Stimulated activated CD4-positive, alpha-beta T cell treated with anti-CD3 and anti-CD28 coated beads, Interleukin-15, amount 100 ng/mL, for 48 hours (primary cell): ENCODE measurements at places on chromosomes 16 and 17.

- DNase-seq, result no peak
These were observed 128.5 kb downstream of the CA10 start for GRCh38 chr17:52030052-52030451.

DNA sequence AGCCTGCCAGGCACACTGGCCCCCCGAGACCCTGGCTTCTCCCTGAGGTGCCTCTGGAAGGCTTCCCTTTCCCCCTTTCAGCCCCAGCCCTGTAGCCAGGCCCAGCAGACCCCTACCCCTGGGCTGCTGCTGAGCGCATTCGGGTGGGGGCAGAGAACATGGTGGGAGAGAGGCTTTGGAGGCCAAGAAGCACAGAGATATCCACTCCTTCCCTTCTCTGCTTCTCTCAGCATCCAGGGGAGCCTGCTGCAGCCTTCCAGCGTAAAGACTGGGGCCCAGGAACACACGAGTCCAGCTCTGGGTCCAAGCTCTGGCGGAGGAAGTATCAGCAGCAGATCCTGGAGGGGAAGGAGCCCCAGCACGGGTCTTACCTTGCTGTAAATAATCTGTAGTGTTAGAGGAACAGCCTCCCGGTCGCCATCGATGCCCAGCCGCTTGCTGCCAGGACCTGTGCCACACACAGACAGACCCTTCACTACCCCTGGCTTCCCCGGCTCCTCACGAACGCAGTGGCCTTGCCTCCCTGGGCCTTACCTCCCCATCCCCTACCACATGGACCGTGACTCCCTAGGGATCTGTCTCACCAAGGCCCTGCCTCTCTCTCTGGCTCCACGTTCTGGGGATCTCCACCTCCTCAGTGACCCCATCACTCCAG lies 17.0 kb upstream of the PIK3R6 start:
- DNase-seq, result no peak

DNA sequence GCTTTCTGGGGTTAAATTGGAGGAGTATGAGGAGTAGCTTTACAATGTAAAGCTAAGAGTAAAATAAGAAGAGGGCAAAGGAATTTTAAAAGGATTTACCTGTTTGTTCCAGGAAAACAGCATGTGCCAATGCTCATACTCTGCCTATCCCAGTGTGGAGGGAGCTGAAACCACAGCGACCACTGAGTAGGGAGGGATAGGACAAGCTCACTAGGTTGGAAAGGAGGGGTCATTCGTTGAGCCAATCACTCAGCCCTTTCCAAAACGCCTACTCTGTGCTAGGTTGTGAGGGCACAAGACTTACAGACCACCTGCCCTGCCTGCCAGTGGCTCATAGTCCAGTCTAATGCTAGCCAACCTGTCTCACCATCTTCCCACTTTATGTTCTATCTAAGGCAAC lies 1.1 kb upstream of the DNAJC7 start:
- DNase-seq, result no peak

- DNase-seq, result no peak
These were observed 91.2 kb upstream of the TNRC6C start for GRCh38 chr17:77867308-77867781.

GRCh38 chr17:10932938-10933337 lies 95.1 kb upstream of the PIRT start:
- no peak for DNase-seq

GRCh38 chr17:78828470-78829185 lies 12.0 kb downstream of the USP36 start:
- no peak for DNase-seq

DNA sequence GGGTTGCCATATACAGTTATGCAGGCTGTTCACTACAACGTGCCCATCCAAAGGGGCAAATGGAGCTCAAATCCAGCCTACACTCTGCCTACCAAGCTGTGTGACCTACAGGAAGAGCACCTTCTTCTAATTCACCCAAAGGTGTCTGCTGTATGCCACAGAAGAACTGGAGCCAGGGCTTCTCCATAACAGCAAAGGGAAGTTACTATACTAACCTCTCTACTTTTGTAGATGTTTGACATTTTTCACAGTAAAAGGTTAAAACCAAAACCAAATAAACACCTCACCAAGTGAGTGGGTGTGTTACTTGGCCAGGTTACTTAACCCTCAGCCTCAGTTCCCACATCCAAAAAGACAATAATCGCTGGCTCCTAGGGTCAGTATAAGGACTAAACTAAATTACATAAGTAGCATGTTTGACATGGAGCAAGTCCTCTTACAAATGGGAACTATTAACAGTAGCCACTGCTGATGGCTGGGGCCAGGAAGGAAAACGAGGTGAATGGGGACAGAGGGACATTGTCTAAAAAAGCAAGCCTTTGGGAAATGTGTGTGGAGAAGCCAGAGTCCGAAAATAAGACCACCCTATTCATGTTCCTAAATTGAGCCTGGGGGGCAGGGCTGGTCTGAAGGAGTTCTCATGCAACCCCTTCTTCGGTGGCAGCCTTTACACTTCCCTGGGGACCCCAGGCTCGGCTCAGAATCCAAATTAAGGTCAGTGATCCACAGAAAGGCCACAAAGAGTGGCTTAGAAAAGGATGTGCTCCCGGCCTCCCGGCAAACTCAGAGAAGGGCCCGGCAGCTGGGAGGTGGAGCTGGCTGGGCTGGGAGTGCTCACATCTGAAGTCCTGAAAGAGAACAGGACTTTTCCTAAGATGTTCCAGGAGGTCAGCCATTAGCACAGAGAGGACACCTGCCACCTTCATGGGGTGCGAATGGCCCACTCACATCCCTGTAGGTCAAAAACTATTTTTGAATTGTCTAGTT lies 13.5 kb downstream of the CUEDC1 start:
- DNase-seq, result no peak

GRCh38 chr17:15351925-15352324 lies 10.5 kb upstream of the TEKT3 start:
- DNase-seq, result no peak

DNA sequence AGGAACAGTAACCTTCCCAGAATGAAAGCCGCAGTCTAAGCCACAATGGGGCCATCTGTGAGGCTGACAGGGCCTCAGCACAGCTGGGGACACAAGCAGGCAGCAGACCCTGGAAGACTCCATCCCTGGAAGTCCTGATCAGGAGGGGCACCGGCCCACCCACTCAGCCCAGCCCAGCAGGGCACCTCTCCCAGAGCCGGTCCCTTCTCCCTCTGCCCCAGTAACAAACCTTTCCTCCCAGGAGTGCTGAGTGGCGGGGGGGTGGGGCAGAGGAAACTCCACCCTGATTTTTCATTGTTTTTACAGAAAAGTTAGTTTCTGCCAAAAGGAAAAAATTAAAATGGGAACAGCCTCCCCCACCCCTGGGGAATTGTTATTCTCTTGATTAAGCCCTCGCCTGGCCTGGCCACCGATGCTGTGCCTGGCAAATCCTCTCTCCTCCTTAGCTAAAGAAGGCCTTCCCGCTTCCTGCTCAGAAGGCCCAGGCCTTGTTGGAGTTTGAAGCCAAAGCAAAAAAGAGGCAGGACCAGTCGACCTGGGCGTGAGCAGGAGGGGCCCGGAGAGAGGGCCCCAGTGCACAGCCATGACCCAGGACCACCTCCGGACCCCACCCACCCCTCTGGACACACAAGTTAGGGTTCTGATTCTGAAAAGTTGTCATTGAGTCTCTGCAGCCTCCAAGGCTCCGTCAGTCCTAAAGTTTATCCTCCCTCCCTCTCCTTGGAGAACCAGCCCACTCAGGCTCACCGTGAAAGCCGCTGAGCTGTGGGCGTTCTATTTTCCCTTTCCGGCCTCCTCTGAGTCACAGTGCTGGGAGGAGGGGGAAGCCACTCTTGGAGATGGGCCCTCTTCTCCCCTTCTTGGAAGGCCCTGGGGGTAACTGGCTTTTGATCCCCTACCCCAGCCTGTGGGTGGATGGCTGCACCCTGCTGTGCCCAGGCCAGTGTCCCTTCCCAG lies 128.4 kb upstream of the TNRC6C start:
- no peak for DNase-seq

GRCh38 chr17:6591599-6592158 lies 35.3 kb upstream of the PITPNM3 start:
- no peak for DNase-seq

DNA sequence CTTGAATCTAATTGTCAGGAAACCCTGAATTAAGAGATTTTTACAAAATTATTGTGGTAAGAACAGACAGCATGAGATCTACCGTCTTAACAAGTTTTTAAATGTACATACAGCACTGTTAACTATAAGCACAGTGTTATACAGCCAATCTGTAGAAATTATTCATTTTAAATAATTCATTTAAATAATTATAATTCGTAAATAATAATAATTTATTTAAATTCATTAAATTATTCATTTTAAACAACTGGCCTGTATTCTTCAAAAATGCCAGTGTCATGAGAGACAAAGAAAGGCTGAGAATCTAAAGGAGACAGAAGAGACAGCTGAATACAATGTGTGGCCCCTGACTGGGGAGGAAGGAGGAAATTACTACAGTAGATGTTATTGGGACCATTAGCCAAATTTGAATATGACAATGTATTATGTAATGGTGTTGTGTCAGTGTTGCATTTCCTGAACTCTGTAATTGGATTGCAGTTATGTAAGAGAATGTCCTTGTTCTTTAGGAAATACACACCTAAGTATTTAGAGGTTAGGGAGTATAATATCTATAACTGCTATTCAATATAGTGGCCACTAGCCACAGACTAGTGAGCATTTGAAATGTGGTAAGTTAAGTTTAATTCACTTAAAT lies 2.3 kb downstream of the RSAD1 start:
- no peak for DNase-seq

DNA sequence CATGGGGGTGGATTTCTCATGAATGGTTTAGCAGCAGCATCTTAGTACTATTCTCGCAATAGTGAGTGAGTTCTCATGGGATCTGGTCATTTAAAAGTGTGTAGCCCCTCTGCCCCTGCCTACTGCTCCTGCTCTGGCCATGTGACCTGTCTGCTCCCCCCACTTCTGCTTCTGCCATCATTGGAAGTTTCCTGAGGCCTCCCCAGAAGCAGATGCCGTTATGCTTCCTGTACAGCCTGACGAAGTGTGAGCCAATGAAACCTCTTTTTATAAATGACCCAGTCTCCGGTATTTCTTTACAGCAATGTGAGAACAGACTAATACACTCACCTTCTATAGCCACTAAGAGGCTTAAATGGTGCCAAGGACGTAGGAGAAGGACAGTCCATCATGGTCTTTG lies 51.5 kb downstream of the NOL11 start:
- no peak for DNase-seq

DNA sequence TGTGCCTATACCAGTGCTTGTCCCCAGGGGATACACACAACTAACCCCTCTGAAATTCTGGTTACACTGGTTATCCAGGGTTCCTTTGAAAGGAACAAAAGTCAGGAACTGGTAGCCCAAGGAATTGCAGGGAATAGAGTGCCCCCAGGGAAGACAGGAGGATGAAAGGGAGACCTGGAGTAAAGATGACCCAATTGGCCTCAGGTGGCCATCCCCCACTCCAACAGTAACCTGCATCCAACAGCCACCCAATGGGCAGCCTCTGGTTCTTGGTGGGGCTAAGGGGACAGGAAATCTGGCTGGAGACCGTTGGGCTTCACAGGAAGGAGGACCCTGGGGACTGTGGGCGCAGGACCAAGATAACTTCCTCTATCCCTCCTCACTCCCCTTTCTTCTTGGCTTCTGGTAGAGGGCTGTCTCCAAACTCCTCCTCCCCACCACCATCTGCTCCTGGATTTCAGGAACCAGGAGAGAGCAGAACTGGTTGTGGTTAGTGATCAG lies 826 bp upstream of the MPO start:
- no peak for DNase-seq

DNA sequence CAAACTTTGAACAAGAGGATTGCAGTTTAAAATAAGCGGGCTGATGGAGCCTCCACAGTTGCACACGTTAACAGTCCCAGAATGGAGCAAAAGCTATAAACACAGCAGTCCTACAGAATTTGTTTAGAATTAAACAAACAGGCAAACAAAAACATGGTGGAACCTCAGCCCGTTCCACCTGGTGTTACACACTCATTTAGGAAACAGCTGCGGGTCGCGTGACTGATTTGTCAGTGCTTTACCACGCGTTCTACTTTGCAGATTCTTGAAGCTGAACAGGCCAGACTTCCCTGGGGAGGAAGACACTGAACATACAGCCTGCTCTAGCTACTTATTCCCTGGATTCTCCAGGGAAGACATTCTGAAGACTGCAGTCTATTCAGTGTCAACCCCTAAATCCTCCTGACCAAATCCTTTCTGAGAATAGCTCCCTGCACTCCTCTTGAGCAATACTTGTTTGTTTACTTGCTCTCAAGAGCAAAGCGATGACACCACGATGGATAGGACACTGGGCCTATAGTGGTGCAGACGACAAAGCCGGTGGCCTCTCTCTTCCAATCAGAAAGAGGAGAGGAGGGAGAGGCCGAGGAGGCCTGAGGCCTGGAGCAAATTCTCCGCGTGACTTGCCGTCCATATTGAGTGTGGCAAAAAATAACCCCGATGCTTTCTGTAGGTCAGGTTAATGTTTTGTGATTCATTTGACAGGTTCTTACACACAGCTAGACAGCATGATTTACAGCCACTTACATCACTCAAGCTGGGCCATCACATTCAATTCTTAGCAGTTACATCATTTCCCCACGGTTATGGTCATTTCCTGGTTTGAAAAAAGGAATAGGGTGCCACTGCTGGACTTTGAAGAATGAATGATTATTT lies 4.0 kb upstream of the MAP1LC3B start:
- peak; percentile 83 for DNase-seq

DNA sequence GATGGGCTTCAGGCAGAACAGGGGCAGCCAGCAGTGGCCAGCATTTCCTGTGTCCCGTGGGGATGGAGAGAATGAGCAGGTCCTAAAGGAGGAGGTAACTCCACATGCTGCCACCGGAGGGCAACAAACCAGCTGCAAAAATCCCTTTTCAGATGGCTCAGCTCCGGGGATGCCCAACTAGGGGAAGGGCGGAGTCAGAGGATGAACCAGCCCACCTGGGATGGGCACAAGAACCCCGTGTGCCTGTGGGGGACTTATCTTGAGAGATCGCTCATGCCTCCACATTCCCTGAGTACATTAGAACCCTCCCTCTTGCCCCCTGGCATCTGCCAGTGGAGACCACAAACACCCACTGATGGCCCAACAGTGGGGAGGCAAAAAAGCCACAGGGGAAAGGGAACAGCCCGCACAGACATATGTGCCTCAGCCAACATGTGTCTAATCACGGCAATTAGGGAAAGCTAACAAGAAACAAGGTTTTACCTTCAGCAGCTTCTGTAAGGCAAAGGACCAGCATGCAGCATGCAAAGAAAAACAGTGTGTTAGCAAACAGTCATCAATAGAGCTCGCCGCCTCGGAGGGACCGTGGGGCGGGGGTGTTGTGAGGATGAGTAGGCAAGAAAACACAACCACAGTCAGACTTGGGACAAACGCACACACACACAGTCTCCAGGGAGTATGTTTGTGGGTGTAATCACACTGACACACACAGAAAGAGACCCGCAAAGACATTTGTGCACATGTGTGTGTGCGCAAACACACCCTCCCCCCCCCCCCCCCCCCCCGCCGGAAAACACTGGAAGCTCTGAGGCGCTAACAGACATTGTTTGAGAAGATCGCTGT lies 64.0 kb downstream of the MYO18A start:
- no peak for DNase-seq

DNA sequence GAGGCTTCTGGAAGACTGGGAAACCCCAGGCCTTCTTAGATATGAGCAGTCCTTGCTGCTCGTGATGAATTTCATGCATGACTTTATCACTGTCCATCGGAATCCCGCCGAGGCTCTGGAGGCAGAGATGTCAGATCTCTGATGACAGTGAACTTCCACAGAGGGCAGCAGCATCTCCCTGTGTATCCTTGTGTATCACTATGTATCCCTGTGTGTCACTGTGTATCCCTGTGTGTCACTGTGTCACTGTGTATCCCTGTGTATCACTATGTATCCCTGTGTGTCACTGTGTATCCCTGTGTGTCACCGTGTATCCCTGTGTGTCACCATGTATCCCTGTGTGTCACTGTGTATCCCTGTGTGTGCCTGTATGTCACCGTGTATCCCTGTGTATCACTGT lies 160.2 kb upstream of the CHMP6 start:
- no peak for DNase-seq
